Stimulated activated CD8-positive, alpha-beta memory T cell treated with anti-CD3 and anti-CD28 coated beads, Interleukin-7, amount 100 ng/mL, for 4 hours (primary cell): ENCODE measurements at places on chromosomes 6 and 20.

GRCh38 chr6:1670711-1671462 lies 61.2 kb downstream of the FOXC1 start:
- no peak for DNase-seq

DNA sequence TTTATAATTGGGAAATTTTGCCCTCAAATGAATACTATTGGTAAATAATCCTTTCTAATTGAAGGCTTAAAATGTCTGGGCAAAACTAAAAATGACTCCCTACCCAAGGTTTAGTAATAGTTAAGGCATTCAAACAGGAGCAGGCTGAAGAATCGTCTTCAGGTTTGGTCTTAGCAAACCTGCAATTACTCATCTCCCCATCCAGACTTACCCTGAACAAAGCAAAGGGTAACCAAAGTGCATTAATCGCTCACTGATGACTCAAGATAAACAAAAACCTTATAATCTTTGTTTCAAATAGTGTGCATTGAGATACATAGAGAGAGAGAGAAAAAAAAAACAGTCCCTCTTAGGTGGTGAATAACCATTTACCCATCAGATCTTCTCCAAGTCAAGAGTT lies 225.5 kb downstream of the BMP2 start:
- DNase-seq = no peak

- no peak for DNase-seq
These were observed 304.4 kb upstream of the PLCB4 start for GRCh38 chr20:8764344-8764962.

DNA sequence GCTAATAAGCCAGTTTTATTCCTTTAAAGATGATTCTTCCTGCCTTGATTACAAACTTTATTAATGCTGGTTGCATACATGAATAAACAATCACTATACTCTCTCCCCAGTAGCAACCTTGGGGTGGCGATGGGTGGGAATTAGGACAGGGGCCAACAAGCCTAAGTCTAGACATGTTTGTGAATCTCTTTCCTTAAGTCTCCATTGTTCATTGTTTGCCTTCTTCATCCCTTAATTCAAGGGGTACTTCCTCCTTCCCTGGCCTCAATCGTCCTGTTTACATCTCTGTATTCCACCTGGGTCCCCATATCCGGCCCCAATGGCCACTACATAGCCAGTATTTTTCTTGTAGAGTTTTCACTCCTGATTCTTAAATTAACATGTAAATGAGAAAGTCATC lies 66.0 kb downstream of the ARHGAP18 start:
- DNase-seq = no peak

GRCh38 chr6:163449076-163449475 lies 34.6 kb downstream of the QKI start:
- no peak for DNase-seq

GRCh38 chr6:39228111-39228971 lies 934 bp downstream of the KCNK5 start:
- peak; percentile 32 for DNase-seq

DNA sequence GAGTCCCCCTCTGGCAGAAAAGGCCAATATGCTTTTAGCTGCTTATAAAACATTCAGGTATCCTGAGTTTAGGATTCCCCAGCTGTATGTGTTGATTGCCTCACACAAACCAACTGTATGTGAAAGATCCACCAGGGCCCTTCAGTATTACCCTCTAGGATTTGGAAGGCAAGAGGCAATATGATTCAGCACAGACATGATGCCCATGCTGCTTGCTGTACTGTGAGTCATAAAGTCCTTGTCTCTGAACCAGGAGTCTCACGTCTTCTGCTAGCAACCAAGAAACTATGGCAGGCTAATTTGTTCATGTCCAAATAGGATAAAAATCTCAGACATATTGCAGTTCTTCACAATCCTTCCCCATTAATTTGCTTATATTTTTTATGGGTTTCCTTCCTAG lies 789.2 kb upstream of the SLC35B3 start:
- no peak for DNase-seq

GRCh38 chr20:13681248-13682125 lies 42.8 kb upstream of the TASP1 start:
- DNase-seq = no peak

DNA sequence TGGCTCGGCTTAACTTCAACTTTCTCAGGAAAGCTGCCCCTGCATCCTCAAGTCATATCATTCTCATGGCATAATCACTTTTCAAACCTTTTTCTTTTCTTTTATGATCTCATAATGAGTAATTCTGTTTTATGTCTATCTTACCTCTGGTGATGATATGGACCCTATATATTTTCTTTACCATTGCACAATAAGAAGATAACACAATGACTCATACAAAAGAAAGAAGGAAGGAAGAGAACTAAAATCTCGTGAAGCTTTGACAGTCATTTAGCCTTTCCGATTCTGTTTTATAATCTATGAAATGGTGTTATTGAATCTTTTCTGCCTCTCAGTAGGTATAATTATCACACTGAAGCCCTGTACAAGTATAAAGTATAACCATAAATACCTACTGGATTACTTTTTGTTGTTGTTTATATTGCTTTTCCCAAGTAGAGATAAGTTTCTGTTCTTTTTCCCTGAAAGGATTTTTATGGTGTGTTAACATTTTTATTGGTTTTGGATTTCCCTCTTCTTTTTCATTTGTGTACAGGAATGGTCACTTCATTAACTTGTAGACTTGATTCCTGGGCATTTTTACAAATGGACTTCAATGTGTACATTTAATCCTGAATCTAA lies 300.9 kb downstream of the LAMA2 start:
- no peak for DNase-seq

DNA sequence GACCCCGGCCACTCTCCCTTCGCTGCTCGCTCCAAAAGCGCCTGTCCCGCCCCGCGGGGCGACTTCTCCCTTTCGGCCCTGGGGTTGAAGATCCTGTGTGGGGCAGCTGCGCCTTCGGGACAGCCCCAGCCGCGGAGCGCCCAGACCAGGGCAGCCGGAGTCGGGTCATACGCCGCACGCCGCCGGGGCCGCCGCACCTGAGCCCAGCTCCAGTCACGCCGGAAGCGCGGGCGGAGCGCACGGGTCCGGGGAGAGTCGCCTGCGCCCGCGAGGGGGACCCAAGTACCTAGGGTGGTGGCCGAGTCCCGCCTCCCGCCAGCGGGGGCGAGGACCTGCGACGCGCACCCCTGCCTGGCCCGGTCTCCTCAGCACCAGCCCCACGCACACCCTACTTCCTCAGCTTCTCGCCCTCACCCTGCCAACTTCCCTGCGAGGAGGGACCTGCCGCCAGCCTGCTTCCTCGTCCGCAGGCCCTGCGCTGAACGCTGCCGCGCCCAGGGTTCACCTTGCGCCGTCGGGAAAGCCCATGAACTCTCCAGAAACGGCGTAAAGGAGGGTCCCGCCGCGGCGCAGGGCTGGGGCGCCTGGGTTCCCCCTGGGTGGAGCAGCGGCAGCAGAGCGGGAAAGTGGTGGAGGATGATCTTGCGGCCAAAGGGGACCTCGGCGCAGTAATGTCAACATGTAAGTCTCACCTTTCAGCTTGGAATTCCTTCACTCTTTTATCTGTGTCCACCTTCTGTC lies at the start of gene ADGRG6:
ADGRG6 (plus strand) TSS at position 357 of the 741 bp plus-strand sequence; CDS start at position 680, 323 bp downstream.
- peak; percentile 27 for DNase-seq

DNA sequence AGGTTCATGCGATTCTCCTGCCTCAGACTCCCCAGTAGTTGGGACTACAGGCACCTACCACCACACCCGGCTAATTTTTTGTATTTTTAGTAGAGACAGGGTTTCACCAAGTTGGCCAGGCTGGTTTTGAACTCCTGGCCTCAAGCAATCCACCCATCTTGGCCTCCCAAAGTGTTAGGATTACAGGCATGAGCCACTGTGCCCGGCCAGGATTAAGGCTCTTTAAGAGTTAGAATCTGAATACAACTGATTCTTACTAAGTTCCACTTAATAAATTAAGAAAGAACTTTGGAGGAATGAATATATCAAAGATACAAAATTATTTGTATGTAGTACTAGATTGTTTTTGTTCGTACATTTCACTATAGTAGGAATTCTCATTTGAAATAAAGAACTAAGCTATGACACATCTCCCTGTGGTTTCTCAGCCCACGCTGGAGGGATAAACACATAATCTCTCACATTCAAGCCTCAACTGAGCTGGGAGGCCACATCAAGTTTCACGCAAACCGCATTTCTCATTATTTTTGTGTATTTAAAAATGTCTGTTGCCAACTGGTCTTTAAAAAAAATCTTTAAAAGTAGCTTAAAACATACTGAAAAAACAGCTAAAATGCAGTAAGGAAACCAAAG lies 34.2 kb downstream of the DTNBP1 start:
- DNase-seq = peak; percentile 46

DNA sequence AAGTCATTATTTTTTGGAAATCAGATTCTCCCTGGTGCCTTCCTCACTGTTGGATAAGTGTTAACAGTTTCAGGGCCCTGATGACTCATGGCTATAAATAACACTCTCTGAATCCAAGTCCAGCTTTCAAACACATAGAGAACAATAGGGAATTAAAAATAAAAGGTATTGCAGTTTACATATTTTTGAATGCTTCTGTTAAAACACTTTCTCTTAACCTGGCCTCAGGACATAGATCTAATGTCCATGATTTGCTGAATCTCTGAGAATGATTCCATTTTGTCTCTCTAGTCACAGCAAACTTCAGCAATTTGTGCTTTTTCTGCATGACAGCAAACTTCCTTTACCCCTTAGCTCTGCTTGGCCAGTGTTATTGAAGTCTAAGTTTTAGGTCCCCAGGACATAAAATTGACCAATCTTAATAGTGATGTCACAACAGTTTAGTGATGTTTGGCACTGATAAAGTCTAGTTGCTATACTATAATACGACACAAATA lies 1192.4 kb upstream of the CITED2 start:
- DNase-seq = no peak

DNA sequence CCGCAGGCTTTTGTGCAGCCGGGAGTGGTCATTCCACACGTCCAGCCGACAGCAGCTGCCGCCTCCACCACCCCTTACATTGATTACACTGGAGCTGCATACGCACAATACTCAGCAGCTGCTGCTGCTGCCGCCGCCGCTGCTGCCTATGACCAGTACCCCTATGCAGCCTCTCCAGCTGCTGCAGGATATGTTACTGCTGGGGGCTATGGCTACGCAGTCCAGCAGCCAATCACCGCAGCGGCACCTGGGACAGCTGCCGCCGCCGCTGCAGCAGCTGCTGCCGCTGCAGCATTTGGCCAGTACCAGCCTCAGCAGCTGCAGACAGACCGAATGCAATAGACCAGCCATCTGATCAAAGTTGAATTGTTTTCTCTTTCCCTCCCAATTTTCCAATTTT lies 10.6 kb downstream of the RBM24 start:
- DNase-seq = no peak

- no peak for DNase-seq
These were observed 4.7 kb upstream of the MOG start for GRCh38 chr6:29652198-29652584.

GRCh38 chr6:166939345-166939744 lies 17.0 kb downstream of the RNASET2 start:
- DNase-seq = no peak

DNA sequence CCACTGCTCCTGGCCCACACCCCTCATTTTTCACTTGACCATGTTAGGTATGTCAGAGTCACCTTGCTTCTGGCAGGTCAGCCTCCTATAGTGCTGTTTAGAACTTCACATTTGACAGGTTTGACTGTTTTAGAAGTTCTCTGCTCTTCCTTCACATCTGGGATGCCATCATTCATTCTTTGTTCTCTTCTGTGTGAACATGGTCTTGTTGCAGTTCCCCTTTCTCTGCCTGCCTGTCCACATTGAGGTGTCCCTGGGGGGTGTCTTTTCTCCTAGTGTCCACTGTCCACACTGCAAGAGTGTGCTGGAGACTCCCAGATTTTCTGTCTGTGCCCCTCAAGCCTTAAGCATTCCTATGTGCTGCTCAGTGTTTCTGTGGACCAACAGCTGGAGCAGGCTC lies 89.5 kb downstream of the JARID2 start:
- DNase-seq = no peak

DNA sequence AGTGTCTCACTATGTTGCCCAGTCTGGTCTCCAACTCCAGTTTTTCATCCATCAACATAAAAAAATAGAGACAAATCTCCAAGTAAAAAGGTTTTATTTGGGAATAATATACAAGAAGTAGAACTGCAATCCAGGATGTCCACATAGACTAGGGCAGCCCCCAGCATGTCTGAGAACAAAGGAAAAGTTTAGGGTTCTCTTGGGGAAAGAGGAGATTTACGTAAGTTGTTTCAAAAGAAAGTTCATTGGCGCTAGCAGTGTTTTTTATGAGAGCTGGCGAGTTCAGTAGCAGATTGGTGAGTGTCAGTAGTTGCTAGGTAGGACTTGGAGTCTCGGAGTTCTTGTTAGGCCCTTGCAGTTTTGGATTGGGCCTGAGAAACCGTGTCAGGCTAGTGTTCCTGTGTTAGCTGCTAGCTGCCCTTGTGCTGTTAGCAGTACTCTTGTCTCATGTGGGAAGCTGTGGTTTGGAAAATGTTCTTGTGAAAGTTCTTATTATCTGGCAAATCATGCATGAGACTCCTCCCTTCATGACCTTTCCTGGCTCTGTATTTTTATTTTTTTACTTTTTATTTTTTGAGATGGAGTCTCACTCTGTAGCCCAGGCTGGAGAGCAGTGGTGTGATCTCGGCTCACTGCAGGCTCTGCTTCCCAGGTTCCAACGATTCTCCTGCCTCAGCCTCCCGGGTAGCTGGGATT lies 24.7 kb downstream of the TTLL9 start:
- no peak for DNase-seq

- DNase-seq = peak; percentile 2
These were observed 112.5 kb downstream of the WDR27 start for GRCh38 chr6:169589293-169589692.

GRCh38 chr20:9613871-9614270 lies 99.5 kb downstream of the LAMP5 start:
- DNase-seq = no peak

- no peak for DNase-seq
These were observed 151.6 kb upstream of the ZNF337 start for GRCh38 chr20:25848222-25848621.

DNA sequence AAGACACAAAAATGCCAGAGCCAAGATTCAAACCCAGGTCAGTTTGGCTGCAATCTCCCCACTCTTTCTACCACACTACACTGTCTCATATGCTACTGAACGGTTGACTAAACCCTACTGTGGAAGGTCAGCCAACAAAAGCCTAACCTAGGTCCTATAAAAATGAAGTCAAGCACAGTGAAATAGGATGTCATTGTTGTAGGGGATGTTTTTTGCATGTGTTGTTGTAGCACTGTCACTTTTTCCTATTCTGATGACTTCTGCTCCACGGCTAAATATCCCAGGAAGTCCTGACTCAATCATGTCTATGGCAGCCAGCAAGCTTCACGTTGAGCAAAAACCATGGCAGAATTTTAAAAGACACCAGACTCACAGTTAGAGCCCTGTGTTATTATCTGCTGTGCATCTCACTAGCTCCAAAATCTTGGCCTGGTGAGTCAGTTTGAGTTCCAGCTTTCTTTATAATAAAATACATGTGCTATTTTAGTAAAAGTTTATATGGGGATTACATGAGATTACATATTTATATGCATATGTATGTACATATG lies 322.1 kb upstream of the NT5E start:
- no peak for DNase-seq

- DNase-seq = no peak
These were observed 91.8 kb downstream of the SESN1 start for GRCh38 chr6:109002882-109003281.

- DNase-seq = no peak
These were observed 91.9 kb downstream of the FOXF2 start for GRCh38 chr6:1481286-1481685.

GRCh38 chr6:43367245-43367984 lies 2.0 kb downstream of the ZNF318 start:
- DNase-seq = no peak

GRCh38 chr6:100633096-100633777 lies 168.5 kb upstream of the SIM1 start:
- no peak for DNase-seq
